ENCODE measurements at places on chromosomes 5 and 9.
A peak's percentile ranks its signal among the peaks of the same experiment; 100 is the strongest.

DNA sequence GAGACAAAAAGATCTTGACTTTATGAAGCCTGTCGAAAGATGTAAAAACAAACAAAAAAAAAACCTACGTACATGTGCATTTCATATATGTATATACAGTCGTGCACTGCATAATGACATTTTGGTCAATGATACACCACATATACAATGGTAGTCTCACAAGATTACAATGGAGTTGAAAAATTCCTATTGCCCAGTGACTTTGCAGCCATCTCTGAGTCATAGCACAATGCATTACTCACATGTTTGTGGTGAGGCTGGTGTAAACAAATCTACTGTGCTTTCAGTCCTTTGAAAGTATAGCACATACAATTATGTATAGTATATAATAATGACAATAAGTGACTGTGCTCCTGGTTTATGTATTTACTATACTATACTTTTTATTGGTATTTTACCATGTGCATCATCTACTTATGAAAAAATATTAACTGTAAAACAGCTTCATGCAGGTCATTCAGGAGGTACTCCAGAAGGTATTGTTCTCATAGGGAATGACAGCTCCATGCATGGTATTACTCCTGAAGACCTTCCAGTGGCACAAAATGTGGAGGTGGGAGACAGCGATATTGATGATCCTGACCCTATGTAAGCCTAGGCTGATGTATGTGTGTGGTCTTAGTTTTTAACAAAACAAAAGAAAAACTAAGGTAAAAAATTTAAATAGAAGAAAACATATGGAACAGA lies 73.7 kb upstream of the FST start:
- peak; percentile 89 for DNase-seq

- no peak for DNase-seq
Observed at GRCh38 chr9:98503867-98504266, 204.9 kb downstream of the GABBR2 start.

DNA sequence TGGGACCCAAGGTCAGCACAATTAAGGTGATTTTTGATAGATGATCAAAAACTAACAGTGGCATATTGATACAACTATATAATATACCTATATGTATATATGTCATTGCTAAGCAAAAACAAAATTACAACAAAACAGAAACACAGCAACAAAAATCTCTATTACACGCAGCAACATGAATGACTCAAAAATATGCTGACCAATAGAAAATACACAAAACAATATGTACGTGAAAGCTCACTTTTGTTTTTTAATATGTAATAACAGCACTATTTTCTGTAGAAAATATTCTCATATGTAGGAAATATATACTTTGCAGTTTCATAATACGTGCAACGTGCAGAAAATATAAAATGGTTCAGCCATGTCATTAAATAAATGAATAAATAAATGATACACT lies 1985.7 kb upstream of the CDH9 start:
- no peak for DNase-seq

DNA sequence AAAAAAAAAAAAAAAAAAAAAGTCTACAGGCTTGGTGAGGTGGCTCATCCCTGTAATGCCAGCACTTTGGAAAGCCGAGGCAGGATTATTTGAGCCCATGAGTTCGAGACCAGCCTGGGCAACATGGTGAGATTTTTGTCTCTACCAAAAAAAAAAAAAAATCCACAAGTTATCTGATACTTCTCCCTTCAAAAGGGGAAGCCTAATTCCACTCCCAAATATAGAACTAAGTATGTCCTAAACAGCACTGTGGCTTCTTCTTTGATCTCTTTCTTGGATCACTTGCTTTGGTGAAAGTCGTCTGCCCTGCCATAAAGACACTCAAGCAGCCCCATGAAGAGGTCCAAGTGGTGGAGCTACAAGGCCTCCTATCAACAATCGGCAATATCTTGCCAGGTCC lies 18.8 kb upstream of the STING1 start:
- DNase-seq = no peak

- DNase-seq = peak; percentile 39
Observed at GRCh38 chr5:160188141-160189015, 40.9 kb upstream of the FABP6 start.

DNA sequence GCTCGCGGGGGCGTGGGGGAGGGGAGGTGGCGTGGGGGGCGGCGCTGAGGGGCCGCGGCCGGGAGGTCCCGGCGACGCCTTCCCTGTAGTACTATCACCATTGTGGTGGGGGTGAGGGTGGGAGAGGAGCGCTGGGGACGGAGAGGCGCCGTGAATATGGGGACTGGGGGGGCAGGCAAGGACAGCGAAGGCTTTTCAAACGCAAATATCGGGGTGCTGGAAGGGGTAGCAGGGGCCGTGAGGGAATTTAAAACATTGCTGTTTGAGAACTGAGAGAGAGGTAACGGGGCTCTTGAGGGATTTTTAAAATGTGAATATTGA lies 427 bp downstream of the RBM27 start:
- no peak for DNase-seq

GRCh38 chr9:114231719-114232449 lies 76.5 kb downstream of the COL27A1 start:
- no peak for DNase-seq

- DNase-seq = no peak
Observed at GRCh38 chr9:132301521-132301920, 53.3 kb downstream of the SETX start.

- no peak for DNase-seq
Observed at GRCh38 chr9:137982200-137982599, 104.6 kb downstream of the CACNA1B start.

GRCh38 chr5:90421136-90421535 lies 11.6 kb upstream of the CETN3 start:
- DNase-seq = peak; percentile 18

GRCh38 chr9:38038307-38039089 lies 30.5 kb downstream of the SHB start:
- DNase-seq = no peak

DNA sequence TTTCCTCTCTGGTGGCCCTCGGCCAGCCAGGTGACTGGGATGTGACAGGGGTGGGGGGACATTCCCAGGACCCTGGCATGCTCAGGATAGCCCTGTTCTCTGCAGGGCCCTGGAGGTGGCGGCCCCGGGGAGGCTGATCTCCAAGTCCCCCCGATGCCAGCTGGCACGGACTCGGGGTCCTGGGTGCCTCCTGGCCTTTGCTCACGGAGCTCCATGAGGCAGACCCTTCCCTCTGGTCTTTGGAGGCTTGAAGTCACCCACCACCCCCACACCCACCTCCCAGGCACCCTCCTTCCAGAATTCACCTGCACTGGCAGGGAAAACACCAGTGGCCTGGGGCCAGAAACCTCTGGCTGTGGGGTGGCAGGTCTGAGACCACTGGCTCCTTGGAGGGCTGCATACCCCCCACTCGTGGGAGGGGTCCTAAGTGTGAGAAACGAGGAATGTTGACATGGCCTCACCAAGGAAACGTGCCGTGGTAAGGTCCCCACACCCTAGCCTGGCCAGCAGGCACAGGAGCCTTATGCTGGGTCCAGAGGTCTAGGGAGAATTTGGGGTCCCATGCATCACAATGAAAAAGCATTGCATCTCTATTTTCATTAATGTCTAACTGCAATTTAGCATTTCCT lies 130.8 kb upstream of the FAM120A start:
- DNase-seq = no peak

GRCh38 chr9:79236466-79236865 lies 335.3 kb upstream of the TLE4 start:
- DNase-seq = no peak

- DNase-seq = no peak
Observed at GRCh38 chr5:143314099-143314498, 89.4 kb downstream of the NR3C1 start.

- DNase-seq = peak; percentile 39
Observed at GRCh38 chr5:76583163-76584047, 39.8 kb downstream of the F2RL2 start.

- DNase-seq = peak; percentile 44
Observed at GRCh38 chr9:77582525-77582924, 65.6 kb downstream of the GNA14 start.

- DNase-seq = no peak
Observed at GRCh38 chr5:75373862-75374261, 36.8 kb downstream of the HMGCR start.

DNA sequence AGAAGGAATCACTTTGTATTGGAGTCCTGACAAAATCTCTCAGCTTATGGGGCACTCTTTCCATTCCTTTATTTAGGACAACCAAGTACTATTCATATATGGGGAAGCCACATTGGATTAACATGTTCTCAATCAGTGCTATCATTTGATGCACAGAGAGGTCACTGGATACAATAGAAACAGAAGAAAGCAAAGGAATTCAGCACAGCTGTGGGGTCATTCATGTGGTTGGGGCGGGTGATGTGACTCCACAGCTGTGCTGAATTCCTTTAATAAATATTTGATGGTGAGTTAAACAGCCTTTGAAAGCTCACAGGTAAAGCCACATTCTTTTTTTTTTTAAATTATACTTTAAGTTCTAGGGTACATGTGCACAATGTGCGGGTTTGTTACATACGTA lies 854 bp upstream of the TEX48 start:
- DNase-seq = no peak

GRCh38 chr5:760363-761058 lies 24.0 kb downstream of the ZDHHC11B start:
- no peak for DNase-seq

- peak; percentile 7 for DNase-seq
Observed at GRCh38 chr5:93100428-93100827, 480.6 kb downstream of the NR2F1-AS1 start.

- no peak for DNase-seq
Observed at GRCh38 chr5:98639274-98639673, 134.2 kb upstream of the RGMB start.

DNA sequence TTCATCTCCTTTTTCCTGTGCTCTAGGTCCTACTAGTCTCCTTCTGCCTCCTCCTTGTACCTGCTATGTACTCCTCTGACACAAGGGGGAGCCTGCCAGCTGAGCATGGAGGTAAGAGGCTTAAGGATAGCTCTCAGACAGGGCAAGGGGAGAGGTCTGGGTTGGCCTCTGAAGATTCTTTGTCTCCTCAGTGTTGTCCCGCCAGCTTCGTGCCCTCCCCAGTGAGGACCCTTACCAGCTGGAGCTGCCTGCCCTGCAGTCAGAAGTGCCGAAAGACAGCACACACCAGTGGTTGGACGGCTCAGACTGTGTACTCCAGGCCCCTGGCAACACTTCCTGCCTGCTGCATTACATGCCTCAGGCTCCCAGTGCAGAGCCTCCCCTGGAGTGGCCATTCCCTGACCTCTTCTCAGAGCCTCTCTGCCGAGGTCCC lies 3.8 kb downstream of the CREB3 start:
- peak; percentile 88 for DNase-seq

DNA sequence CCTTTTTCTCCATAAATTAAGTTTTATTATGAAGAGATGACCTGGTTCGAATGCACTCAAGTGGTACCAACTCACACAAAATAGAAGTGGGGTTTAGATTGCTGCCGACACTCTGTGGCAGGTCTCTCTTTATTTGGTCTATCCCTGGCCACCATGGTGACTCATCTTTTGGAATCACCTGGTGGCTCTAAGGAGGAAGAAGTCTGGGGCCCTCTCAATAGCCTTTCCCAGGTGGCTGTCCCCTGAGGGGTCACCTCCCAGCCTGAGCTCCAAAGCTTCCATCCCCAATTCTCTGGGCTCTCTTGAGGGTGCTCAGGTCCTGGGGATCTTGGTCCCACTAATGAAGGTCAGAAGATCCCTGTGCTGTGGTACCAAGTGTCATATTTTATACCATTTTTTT lies 136.8 kb downstream of the MVB12B start:
- DNase-seq = no peak
